Astrocyte of the hippocampus (primary cell): ENCODE measurements at places on chromosomes 2 and 18.

- no peak for DNase-seq
Measured at GRCh38 chr18:48084858-48085257, 154.4 kb upstream of the SMAD2 start.

DNA sequence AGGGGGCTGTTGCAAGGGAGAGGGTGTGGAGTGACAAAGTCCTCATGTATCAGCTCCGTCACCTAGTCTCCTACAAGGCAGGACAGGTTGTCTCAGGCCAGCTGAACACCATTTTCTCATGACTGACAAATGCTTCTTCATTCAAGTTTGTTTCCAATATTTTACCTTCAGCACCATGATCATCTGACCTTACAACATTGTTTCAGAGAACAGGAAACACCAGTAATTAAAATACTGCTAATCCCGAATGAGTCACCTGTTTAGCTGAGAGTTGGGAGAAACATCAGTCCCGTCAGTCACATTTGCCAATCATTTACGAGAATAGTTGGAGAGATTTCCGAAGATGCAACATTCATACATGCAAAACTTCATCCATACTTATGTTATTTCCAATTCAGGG, 25.7 kb upstream of the SP5 start:
- no peak for DNase-seq

DNA sequence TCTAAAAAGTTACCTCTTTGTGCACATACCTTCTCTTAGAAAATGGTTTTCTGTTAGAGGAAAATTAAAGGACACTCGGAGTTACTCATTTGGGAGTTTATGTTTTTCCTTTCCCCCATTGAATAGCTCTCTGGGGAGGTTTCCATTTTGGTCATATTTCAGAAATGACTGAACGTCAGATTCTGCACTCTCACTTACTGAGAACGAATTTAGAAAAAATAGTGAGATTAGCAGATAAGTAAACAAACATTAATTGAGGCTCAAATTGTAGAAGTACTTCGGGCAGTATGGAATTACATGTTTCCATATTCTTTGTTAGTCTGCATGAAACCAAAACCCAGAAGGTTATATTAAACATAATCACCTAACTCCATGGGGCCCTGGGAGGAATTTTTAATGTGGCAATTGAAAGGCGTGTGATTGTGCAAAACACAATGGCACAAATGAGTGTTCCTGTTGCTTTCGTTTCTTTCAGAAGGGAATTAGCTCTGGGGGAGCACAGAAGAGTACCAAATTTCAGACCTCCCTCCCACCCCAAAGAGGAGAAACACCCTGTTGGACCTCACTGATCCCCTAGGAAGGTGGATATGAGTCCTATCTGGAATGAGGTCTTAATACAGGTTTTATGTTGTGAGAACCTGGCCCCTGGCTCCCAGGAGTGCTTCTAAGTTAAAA, 212.3 kb downstream of the BCL2 start:
- DNase-seq: no peak

GRCh38 chr2:54524226-54524991, 68.3 kb downstream of the SPTBN1 start:
- DNase-seq: peak; percentile 86

- DNase-seq: no peak
Measured at GRCh38 chr2:48588745-48589144, 28.9 kb upstream of the GTF2A1L start.

DNA sequence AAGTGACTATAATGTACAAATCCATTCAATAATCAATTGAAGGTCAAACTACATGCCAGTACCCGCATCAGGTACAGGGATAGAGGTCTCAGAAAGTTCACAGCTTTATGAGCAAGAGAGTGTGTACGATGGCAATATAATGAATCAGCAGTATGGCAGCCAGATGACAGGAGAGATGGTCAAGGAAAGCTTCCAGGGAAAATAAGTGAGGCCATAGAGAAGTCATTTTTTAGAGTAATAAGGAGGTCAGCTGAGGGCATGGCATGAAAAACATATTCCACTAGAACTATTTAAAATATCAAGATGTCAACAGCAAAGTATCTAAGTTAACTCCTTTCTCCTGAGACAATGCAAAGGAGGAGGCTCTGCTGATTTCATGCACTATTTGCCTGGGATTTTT, 108.0 kb downstream of the SLC8A1 start:
- peak; percentile 50 for DNase-seq

DNA sequence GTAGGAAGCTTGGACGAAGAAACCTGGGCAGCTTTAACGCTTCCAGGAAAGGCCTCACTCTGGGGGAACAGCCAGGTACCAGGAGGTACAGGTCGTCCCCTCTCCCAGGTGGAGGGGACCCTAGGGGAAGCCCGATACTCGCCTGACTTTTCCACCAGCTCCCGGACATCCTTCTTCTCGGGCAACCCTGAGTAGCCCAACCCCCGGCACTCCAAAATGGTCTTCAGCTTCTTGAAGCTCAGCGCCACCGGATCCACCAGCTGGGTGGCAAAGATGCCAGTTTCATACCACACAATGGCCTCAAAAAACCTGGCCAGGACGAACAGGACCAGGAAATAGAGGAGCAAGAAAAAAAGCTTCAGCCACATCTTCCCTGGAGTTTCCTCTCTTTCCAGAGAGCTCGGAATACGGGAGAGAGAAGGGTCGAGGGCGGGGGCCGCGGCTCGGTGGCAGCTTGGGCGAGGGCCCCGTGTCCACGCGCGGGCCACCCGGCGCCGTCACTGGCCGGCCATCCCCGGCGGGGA, 1.1 kb downstream of the RNF103 start:
- DNase-seq: peak; percentile 54

DNA sequence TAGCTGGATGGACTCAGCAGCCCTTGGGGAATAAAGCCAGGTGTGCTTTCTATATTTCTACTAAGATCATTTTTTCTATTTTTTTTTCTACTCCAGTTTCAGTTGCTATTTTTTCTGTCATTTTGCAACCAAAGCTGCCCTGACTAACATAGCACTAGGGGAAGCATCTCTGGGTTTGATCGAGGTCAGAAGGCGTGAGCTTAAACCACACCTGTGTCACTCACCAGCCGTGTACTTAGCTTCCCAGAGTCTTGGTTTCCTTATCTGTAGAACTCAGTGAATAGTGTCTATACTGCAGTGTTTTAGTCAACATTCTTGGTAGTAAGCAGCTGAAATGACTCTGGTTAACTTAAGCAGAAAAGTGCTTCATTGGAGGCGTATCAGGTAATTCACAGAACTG, 489.6 kb upstream of the SPRED2 start:
- DNase-seq: no peak

DNA sequence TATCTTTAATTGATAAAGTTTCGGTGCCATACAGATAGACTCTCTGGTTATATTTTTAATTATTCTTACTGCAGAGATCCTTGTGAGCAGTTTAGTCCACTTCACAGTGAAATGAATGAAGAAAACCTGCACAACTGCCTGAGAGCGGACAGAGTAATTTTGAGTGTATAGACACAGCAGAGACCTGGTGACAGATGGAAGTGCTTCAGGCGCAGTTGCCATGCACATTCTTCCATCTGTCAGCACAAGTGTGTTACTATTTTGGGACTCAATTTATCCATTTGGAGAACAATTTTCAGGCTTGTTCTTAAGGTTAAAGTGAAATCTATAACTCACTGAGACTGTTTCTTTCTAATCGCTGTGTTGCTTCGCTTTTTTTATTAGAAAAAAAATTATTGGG, 147.8 kb upstream of the SPHKAP start:
- DNase-seq: no peak

DNA sequence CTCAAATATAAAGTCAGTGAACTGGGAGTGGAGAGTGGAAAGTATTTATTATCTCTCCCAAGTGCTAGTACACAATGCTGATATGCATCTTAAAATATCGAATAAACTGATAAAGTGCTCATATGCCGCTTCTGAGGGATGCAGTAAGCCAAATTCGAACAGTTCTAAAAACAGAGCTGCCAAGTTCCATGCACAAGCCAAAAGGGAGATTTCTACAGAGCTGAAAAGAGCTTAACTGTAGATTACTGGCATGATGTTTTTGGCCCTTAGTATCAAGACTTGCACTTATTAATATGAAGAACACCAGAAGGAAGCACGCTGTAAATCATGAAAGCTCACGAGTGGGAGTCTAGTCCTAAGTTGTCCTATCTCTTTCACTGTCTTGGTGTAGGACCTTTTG, 7.9 kb downstream of the TMEFF2 start:
- DNase-seq: no peak
